SK-MEL-5 (cell line): ENCODE measurements at places on chromosomes 1 and 21.

DNA sequence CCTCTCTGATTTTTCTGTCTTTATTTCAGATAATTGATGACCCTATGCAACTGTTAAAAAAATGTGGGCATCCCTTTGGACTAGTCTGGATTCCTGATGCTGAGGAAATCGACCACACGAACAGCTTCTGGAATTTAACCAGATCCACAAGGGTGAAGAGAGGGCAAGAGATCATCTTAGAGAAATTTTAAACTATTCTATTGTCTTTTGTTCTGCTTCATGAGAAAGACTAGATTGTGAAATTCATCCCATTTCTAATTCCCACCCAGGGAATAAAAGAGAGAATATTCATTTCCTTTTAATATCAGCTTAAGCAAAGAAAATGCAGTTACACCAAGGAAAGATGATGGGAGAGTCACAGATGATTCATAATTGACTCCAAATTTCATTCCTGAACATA lies 71.8 kb downstream of the DUSP10 start:
- no peak for DNase-seq

- no peak for DNase-seq
Measured at GRCh38 chr1:79663916-79664315, 657.4 kb upstream of the ADGRL4 start.

- no peak for DNase-seq
Measured at GRCh38 chr1:24374891-24375786, 38.4 kb downstream of the STPG1 start.

DNA sequence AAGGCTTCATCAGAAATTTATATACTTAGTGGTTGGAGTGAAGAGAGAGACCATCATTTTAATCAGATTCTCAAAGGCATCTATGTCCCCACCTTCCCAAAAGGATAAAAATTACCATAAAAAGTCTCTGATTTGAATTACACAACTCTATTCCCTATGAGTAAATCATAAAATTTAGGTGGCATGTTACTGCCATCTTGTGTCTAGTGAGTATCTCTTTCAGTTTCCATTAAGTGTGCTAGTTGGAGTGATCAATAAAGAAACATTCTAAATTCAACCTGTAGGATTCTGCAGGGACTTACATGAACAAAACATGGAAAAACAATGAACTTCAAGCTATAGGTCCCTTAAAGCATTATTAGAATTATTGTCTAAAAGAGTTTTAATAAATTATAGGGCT lies 655.4 kb downstream of the LTN1 start:
- DNase-seq: peak; percentile 75

DNA sequence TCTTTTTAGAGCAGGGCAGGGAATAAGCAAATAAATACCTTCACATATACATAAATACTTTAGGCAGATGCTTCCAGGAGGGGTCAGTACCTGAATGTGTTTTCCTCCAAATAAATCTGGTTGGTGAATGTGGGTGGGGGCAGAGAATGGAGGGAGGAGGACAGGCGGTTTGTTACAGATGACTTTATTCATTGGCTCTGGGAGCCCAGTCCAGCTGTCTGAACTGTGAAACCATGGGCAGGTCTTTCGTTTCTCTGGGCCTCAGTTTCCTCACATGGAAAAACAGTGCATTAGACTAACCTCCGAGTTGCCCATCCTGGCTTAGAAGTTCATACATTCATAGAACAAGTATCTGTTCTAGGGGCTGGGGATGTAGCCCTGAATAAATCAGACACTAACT lies 124.6 kb downstream of the IER5 start:
- no peak for DNase-seq

GRCh38 chr1:216626394-216627067 lies 96.7 kb downstream of the ESRRG start:
- no peak for DNase-seq

DNA sequence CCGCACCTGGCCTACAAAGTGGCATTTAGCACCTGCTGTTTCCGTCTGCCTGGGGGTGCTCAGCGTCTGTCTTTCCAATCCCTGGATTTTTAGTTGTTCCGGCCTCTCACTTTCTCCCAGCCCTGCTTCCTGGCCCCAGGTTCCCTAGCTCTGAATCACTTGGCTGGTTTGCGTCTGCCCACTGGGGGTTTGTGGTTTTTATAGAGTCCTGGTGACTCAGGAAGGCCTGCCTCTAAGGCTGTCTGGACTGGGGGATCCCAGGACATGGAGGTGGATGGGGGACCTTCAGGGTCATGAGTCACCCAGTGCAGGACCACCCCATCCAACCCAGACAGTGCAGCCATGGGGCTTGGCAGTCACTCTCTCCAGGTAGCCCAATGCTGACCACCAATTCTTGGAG lies 53.5 kb downstream of the MRPL37 start:
- no peak for DNase-seq

- DNase-seq: no peak
Measured at GRCh38 chr1:223338811-223339746, 24.9 kb downstream of the SUSD4 start.

DNA sequence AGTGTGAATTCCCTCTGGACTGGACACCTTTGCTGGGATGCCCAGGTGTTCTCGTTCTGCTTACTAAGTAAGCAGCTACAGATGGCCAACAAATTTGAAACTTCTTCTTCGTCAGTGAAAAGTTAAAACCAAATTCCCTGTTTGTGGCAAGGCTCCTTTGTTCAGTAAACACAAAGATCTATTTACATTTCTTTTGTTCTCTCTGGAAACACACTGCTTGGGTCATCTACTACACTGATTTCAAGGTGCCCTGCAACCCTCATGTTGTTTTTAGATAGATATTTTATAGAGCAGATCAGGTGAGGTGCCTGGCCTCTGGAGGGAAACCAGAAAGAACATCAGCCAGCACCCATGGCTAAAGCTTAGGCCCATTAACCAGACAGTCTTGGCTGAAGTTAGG lies 157.2 kb upstream of the UBE2U start:
- DNase-seq: no peak

- no peak for DNase-seq
Measured at GRCh38 chr1:110198746-110199145, 11.4 kb upstream of the KCNC4 start.
